Memory B cell (primary cell): ENCODE measurements at places on chromosomes 3 and 15.
A peak's percentile ranks its signal among the peaks of the same experiment; 100 is the strongest.

DNA sequence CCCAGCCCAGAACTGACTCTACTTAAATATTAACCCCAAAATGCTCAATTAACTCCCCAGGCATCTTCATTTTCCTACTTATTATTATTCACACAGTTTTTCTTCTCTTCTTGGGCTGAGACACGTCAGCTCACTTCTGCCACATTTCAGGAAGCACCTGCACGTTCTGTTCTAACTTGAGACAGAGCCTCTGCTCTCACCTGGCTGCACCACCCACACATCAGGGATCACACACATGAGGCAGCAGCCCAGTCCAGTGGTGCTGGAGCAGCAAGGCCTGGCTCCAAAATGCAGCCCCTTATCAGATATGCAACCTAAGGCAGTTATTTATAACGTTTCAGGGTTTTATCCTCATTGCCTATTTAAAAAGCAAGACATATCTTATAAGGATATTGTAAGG lies 127.5 kb downstream of the OSBPL10 start:
- DNase-seq, result no peak

- no peak for DNase-seq
These were observed 93.7 kb downstream of the ABI3BP start for GRCh38 chr3:100899440-100900091.

GRCh38 chr3:142929109-142929508 lies 34.4 kb downstream of the PAQR9 start:
- DNase-seq, result no peak

GRCh38 chr3:112136959-112137693 lies 4.1 kb upstream of the GCSAM start:
- no peak for DNase-seq

DNA sequence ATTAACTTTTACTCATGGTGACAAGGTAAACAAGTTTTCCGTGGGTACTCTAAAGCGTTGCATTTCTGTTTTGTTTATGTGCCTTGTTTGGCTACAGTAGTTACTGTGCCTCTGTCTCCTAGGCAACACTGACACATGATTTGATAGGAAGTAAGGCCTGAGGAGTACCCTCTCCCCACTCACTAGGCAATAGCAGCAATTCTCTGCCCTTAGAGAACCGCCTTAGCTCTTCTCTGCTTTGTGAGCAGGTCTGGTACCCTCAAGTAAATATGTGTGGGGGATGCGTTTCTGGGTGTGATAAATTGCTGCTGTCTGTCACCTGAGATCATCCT lies at the start of gene IL5RA:
Gene IL5RA, minus strand, starts transcription at position 76 of the 332 bp plus-strand sequence. CDS start 5,390 bp downstream, outside the sequence.
- peak; percentile 28 for DNase-seq

DNA sequence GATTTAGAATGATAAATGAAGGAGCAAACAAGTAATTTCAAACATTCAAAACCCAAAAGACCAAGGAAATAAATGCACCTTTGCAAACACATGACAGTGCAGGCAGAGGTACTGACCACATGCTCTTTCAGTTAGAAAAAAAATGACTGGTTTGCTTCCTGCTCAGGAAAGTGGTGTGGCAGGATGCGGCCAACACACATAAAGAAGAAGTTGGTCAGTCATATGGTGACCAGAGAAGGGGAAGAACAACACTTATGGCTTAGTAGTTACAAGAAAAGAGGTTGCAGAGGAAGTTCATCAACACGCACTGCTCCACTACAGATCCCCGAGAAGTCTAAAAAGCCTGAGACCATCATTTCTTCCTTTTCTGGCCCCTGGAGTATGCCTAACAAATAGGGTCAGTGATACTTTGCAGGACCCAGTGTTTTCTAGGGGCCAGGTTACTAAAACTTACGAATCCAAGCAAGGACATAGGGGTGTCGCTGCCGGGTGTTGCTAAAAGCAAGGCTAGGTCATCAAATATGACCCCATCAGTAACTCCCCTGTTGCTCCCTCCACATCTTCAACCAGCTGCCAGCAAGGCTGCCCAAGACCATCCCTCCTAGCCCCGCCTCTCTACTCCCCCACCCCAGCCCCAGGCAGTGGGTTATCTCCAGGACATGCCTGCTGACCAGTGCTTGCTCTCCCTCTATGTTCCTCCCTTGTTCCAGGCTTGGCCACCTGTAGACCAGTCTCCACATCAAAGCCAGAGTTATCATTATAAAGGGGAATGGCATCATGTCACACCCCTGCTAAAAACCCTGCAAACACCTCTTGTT lies 11.2 kb downstream of the ATP8B4 start:
- DNase-seq, result no peak

DNA sequence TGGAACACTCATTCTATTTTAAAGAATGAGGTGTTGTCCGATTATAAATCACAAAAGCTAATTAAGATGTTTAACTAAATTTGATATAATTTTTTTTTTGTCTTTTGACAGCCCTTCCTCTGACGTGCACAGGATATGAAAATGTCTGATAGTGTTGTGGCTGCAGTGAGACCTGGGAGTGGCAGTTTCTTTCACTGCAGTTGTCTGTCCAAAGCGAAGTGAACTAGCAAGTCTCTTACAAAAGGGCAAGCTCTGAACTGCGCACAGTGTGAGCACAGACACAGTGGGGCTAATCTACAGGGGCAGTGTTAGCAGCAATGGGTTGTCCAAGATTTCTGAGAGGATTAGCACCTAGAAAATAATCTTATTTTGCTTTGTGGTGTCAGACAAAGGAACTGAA lies 29.1 kb upstream of the MYRIP start:
- DNase-seq, result no peak

GRCh38 chr15:76398317-76399104 lies 61.9 kb downstream of the ISL2 start:
- DNase-seq, result no peak

DNA sequence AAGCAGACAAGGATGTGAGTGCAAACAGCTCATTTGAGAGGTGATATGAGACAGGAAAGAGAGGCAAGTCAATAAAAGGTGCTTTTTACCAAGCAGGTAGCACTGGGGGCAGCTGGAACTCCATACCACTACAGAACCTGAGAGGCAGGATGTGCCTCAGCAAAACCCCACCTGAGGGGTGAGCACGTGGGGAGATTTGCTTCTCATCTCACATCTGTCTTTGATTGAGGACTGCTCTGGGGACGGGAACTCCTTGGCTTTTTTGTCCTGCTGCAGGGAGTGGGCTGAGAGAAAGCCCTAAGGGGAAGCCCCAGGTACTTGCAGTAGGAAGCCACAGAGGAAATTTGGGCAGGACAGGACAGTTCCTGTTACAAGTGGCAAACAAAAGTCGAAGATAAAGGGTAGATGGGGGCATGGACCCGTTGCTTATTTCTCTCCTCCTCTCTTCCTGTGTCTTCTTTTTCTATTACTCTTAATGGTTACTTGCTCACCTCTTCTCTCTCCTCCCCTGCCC lies 27.1 kb downstream of the CFAP161 start:
- DNase-seq, result no peak

- DNase-seq, result no peak
These were observed 466.1 kb upstream of the ATP11B start for GRCh38 chr3:182327196-182327681.

GRCh38 chr3:131535131-131535530 lies 32.4 kb upstream of the MRPL3 start:
- no peak for DNase-seq
